ENCODE measurements at places on chromosomes 5 and 9.

GRCh38 chr9:89305868-89306267 lies 5.1 kb upstream of the CKS2 start:
- no peak for DNase-seq

- DNase-seq: no peak
These were observed 147.1 kb downstream of the ERCC6L2 start for GRCh38 chr9:96022445-96023051.

DNA sequence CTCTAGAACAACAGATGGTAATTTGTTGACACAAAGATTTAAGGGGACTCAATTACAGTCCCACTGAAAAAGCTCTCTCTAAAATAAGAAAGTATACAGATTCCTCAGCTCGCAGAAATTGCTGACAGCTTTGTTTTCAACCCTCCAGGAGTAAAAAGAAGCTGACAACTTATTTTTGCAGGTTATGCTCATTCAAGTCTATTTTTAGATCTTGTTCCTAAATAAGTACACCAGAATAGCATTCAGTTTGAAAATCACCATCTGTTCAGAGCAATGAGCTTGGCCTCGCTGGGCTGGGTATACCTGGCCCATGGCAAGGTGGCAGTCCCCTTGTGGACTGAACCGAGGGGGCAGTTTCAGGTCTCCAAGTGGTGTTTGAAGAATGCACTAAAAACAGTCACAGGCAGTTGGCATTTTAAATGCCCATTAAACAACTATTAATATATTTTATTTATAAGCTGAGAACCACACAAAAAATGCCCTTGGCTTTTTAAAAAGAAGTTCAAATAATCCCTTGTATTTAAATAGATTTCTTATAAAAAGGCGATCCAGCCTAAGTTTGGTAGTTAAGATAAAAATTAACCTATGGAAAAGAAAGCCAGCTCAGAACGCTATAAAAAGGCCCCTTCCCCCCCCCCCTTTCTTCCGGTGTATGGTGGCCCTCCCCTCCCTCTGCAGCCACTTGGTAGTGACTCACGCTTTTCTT lies 169.2 kb downstream of the AUH start:
- no peak for DNase-seq

DNA sequence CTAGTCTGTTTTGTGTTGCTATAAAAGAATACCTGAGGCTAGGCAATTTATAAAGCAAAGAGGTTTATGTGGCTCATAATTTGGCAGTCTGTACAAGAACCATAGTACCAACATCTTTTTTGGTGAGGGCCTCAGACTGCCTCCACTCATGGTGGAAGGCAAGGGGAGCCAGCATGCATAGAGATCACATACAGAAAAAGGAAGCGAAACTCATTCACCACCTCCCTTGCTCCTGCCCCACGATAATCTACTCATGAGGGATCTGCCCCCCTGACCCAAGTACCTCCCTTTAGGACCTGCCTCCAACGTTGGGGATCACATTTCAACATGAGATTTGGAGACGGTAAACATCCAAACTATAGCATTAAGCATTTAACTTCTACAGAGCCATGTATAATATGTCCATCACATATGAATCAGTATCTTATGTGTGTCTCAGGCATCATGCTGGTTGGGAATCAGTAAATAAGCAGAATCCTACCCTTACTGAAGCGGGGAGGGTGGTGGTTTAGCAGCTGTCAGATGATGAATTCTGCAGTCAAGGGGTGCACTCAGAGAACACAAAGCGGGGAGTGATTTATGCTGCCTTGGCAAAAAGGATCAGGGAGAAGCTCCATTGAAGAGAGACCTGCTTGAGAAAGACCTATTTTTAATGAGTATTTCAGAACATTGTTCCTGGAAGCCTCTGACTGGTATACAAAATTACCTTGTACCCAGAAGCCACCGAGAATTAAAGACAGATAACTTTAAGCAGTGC lies 34.8 kb downstream of the HMGXB3 start:
- DNase-seq: no peak

DNA sequence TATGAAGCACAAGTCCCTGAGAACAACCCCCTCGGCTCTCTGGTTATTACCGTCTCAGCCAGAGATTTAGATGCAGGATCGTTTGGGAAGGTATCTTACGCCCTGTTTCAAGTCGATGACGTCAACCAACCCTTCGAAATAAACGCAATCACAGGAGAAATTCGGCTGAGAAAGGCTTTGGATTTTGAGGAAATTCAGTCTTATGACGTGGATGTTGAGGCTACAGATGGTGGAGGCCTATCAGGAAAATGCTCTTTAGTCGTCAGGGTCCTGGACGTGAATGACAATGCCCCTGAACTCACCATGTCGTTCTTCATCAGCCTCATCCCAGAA lies 1.1 kb downstream of the PCDHB6 start:
- no peak for DNase-seq

- no peak for DNase-seq
These were observed 1392.3 kb upstream of the CDH9 start for GRCh38 chr5:28430565-28431178.

DNA sequence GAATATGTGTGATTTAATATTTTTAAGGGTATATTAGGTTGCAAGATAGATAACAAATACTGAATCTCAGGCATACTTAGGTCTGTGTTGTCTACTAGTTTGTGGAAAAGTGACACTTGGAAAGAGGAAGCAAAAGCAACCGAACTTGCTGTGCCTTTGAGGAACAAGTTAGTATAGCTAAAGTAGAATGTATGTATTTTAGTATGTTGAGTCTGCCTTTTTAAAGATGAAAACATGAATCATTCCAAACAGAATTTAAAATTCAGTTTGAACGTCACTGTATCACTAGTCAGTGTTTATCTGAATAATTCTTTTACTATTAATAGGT lies 12.9 kb downstream of the TLE4 start:
- DNase-seq: peak; percentile 64

GRCh38 chr5:6585939-6586646 lies 46.8 kb downstream of the NSUN2 start:
- DNase-seq: no peak

DNA sequence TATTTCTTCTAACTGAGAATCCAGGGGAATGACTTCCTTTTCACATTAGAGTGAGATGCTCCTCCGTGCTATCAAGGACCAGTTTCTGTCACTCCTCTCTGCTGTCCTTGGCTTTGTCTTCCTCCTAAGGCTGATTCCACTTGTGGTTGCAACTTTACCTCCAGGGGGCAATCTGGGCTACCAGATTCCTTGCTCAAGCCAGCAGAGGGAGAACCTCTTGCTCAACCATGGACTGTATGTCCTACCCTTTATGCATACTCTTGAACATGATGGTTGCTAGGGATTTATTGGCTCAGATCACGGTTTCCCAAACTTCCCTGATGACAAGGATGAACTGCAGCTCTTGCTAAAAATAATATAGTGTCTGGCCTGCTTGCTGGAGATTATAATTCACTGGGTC lies 24.0 kb downstream of the NNT start:
- DNase-seq: peak; percentile 73

Measured in Kasumi-1 (cell line).